Thyroid gland (tissue), 4 donors: ENCODE measurements at places on chromosomes 5 and 9. TPM values are rescaled to one million over a fixed set of nuclear protein-coding genes. Genes with fewer than 3 reads are reported as not detected.

The F2RL2 gene
- total RNA-seq = 0.73 TPM

The C7 gene
- 108 TPM for total RNA-seq

The EGR1 gene
- total RNA-seq = 14.1 TPM

The NR2F1-AS1 gene
- total RNA-seq = 13.7 TPM

The ARHGEF39 gene
- 0.27 TPM for total RNA-seq

The DBN1 gene
- total RNA-seq = 98.8 TPM

The ZFP62 gene
- 43.2 TPM for total RNA-seq

The SNX18 gene
- 50.4 TPM for total RNA-seq

DNA sequence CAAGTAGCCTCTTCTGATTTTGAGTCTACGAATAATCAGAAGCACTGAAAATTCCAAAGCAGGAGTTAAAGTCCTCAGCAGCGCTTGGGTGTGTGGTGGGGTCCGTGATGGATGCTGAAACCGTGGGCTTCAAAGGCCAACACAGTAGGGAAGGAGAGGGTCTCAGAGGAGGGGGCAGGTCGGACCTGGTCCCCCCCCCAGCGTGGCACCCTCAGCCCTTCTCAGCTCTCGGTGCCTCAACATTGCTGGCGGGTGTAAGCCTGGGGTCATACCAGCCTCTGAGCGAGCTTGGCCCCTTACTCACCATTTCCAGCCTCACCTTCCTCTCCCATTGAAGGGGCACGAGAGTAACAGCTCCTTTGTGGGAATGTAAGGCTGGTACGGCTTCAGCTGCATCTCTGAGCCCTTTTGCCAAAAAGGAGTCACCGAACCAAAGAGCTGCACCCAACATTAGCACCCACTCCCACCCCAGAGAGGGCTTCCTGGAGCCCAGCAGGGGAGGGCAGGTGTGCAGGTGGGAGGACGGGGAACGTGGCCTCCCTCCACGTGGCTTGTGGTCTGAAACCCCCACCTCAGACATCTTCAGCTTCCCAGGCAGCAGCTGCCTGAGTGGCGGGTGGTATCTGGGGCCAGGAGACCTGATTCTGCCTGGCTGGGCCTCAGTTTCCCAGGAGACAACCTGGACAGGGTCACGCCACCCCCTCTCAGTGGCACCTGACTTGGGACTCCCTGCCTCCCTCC, 6.7 kb upstream of the LCN1 start:
- DNase-seq = no peak

DNA sequence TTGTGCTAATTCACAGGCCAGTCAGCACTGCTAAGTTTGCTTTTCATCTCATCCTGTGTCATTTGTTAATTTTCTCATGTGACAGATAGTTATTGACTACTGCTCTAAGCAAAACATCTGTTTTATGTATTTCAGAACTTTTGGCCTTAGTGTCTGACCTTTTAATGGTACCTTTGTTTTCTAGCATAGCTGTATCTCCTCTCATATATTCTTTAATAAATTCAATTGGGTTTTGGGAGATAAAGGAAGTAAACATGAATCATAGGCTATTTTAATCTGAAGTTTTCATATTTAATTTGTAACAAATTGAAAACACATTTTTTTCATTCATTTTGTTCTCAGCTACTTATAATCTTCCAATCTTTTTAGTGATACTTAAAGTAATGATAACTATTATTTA, 13.1 kb downstream of the NDUFAF2 start:
- DNase-seq = no peak

DNA sequence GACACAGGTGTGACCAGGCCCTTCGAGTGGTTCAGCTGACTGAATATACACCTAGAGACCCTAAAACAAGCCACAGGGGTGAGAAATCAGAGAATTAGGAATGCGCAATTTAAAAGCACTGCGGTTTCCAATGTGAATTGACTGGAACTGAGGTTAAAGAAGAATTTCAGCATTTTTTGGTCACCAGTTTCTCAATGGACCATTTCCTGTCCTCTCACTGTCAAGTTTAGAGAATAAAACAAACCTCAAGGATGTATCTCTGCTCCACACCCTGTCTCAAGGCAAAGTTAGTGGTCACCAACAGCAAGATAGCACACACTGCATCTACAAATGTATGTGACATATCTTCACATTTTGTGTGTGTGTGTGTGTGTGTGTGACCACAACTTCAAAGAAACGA, 143.8 kb upstream of the MAP3K1 start:
- DNase-seq = no peak

- DNase-seq = no peak
Observed at GRCh38 chr5:107867266-107867665, 196.5 kb upstream of the EFNA5 start.

DNA sequence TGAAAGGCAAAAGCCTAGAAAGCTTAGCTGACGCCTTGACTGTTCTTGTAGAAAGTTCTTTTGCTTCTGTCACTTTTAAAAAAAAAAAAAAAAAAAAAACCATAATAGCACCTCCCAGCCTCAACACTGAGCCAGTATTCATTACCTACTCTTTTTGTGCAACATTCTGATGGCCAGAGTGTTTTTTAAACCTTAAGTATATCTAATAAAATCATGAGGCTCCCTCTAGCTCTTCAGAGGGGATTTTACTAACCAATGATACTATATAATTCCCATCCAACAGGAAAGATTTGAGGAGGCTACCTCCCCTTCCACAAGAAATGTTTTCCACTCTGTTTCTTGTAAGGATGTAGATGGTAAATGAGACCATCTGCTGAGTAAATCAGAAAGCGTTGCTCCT, 3.9 kb downstream of the BNC2 start:
- DNase-seq = no peak

DNA sequence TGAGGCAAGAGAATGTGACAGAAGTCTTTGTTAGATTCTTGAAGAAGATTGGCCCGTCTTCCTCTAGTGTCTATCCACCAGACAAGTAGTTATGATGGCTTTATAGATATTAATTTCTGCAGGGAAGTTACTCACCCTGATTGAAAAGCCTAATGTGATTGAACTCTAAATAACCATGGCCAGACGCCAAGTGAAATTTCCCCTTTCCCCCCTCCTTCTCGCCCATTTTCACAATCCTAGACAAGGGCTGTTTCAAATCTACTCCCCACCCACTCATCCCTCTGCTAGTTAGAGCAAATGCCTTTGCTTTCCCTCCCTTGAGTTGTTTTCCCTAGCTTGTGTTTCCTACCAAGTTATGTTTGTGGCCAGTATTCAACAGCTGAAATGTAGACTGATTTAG, 182.5 kb downstream of the TMEM167A start:
- no peak for DNase-seq

- DNase-seq = peak; percentile 40
Observed at GRCh38 chr9:113456235-113456634, 7.3 kb upstream of the RGS3 start.

DNA sequence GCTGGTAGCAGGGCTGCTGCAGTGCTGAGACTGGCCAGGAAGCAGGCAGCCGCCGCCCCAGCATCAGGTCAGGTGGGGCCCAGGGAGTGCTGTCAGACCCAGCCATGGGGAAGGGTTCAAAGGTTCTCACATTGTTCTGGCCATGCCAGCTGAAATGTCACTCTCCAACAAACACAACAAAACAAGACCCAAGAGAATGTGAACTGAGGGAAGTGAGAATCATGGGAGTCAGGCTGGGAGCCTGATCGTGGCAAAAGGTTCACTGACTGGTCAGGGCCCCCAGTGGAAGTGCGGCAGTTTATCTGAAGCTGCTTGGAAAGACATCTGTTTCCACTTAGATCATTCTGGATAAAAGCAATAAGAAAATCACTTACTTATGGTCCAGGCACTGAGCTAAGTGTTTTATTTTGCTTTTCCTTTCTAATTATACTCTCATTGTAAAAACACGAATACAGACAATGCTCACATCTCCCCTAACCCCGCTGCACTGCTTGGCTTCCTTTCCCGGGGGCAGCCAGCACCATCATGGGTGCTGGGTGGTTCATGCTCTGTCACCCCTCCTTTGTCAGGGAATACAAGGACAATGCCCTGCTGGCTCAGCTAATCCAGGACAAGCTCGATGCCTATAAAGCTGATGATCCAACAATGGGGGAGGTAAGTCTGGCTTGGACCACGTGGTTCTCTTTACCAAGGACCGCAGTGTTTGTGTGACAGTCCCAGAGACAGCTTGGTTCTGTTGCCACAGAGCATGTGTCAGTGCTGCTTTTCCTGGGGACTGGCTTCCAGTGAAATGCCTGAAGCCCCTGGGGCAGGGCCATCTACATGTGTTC, 41.9 kb upstream of the CFAP157 start:
- DNase-seq = no peak

GRCh38 chr5:167673942-167674341, 617.5 kb upstream of the WWC1 start:
- DNase-seq = no peak

GRCh38 chr5:169748174-169748573, 111.1 kb downstream of the DOCK2 start:
- no peak for DNase-seq

DNA sequence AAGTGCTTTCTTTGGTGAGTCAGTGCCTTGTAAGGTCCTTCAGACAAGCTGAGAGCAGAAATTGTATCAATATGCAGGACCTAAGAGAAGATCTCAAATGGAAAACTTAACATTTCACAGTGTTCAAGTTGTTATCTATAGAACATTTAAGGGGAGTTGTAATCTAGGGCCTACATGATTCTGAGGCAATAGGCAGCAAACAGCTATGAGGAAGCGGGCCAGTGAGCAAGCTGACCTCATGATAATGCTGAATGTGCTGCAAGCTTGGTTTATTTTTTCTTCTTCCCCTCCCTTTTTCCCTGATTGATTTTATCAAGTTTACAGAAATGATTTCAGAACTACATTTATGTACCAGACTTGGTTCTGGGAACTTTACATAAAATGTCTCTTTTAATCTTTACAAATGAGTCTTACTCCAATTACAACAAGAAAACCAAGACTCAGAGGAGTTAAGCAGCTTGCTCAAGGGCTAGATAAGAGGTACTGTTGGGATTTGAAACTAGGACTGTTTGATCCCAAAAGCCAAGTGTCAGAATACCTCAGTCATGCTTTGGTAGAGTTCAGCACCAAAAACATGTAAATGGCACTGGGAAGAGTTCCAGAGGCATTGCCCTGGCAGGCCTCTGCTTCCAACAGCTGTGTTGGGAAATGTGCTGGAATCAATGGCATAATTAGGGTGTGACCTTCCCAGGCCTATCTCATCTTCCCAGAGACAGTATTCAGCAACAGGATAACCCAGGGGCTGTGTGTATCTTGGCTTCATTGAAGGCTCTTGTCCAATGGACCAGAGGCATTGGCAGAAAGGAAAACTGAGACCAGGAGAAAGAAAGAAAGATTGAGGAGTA, 130.1 kb downstream of the LRRC70 start:
- peak; percentile 5 for DNase-seq

DNA sequence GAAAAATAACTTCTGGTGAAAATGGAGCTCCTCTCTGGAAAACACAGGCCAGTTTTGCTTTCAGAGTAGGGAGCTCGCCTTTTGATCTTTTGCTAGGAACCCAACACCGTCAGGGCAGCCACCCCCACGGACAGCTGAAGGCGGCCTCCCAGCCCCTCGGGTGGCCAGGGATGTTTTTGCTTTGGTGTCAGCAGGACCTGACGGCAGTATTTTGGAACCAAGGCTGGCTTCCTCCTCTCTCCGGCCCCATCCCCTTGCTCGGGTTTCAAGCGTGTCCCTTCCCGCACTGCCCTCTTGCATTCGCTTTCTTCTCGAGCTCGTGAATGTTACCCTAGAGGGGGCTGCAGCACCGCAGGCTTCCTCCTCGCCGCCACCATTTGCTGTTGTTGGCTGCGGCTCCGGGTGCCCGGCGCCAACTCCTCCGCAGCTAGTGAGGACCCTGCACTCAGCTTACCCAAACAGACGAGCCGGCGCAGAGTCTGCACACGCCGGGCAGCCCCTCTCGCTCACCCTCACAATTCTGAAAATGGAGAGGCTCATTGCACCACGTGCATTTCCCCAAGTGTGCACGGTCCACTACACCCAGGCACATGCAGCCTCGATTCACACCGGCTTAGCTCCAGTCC, 35.5 kb upstream of the ADAMTSL1 start:
- peak; percentile 38 for DNase-seq

GRCh38 chr5:89273289-89273688, 390.3 kb upstream of the MEF2C start:
- DNase-seq = no peak

GRCh38 chr9:135582966-135583687, 21.6 kb downstream of the PAEP start:
- no peak for DNase-seq
